Fibroblast of skin of left biceps (primary cell): ENCODE measurements at places on chromosomes 2 and 18.

- peak; percentile 25 for DNase-seq
Observed at GRCh38 chr2:15363142-15363541, 198.0 kb downstream of the NBAS start.

- no peak for DNase-seq
Observed at GRCh38 chr2:86807468-86808275, 17.0 kb upstream of the CD8A start.

GRCh38 chr2:55431982-55432627 lies 12.4 kb upstream of the CCDC88A start:
- DNase-seq = no peak

GRCh38 chr2:232234922-232235615 lies 143.5 kb upstream of the ALPP start:
- DNase-seq = no peak

GRCh38 chr2:62586981-62587380 lies 81.0 kb upstream of the TMEM17 start:
- peak; percentile 18 for DNase-seq

DNA sequence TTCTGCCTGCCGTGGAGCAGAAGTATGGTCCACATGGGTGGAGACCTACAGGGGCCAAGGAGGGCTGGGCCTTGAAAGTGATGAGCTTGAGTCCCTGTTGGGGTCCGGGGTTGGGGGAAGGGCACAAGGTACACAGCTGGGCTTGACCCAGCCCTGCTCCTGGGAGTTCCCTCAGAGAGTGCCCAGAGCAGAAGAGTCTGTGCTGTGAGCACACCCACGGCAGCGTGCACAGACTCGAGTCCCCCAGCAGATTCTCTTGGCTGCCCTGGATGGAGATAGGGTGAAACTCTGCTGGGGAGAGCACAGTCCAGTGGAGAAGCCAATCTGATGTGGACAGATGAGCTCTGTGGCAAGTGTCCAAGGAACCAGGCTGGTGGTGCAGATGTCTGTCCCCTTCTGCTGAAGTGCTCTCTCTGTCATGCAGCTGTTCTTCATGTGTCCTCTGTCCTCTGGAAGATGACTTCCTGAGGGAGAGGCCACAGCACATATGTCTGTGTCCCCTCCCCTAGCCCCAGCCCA lies 27.5 kb downstream of the INPP4A start:
- DNase-seq = no peak

- no peak for DNase-seq
Observed at GRCh38 chr2:237060534-237061312, 25.0 kb upstream of the COPS8 start.
